ENCODE measurements at places on chromosomes 6 and 20. TPM values are rescaled to one million over a fixed set of nuclear protein-coding genes. Genes with fewer than 3 reads are reported as not detected.

The FKBP1A gene
- 187 TPM for total RNA-seq

The GJA10 gene
- not detected for total RNA-seq

The EYS gene
- not detected for total RNA-seq

The LYRM4 gene
- 27.1 TPM for total RNA-seq

The OR12D3 gene
- not detected for total RNA-seq

The PPIL4 gene
- 35.7 TPM for total RNA-seq

The SMPDL3A gene
- total RNA-seq: 12.8 TPM

The GSTA1 gene
- total RNA-seq: not detected

The GPX5 gene
- total RNA-seq: not detected

The CTCFL gene
- not detected for total RNA-seq

The SS18L1 gene
- 19.9 TPM for total RNA-seq

The TNFRSF21 gene
- total RNA-seq: 2.3 TPM

The CLVS2 gene
- not detected for total RNA-seq

The DTNBP1 gene
- total RNA-seq: 20.1 TPM

The SLC22A2 gene
- total RNA-seq: not detected

The HLA-DQA2 gene
- total RNA-seq: not detected

DNA sequence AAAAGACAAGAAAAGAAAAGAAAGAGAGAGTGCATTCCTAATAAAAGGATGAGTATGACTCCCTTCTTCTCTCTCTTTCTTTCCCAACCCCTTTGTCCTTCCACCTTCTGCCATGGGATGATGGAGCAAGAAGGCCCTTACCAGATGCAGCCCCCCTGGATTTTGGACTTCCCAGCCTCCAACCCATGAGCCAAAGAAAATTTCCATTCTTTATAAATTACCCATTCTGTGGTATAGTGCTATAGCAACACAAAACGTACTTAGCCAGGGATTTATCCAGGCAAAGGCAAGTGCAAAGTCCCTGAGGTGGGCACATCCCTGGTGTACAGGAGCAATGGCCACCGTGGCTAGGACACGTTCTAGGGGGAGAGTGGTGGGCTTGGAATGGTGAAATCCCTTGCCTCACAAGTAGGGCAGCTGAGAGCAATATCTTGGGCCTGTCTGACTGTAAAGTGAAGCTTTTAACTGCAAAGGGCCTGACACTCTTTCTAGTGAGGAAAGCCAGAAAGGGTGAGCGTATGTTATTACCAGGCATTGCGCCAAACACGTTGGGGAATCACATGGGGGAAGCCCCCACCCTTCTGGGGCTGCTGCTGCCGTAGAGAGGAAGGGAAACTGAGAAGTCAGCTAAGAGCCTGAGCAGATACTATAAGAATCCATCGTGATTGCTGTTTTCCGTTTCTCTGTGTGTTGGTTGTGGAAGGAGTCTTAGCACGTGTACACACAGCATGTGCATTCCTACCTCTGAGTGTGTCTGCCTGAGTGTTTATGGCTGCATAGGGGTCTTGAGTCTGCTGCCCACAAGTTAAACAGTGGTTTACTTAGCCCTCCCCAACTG is 50.7 kb upstream of the SIRPA start:
- no peak for DNase-seq

GRCh38 chr6:159513074-159513720 is 179.8 kb downstream of the SOD2 start:
- DNase-seq: no peak

- DNase-seq: no peak
Measured at GRCh38 chr6:170522565-170523183, 30.4 kb downstream of the PSMB1 start.

GRCh38 chr6:101402622-101403031 is 9.1 kb downstream of the GRIK2 start:
- no peak for DNase-seq

DNA sequence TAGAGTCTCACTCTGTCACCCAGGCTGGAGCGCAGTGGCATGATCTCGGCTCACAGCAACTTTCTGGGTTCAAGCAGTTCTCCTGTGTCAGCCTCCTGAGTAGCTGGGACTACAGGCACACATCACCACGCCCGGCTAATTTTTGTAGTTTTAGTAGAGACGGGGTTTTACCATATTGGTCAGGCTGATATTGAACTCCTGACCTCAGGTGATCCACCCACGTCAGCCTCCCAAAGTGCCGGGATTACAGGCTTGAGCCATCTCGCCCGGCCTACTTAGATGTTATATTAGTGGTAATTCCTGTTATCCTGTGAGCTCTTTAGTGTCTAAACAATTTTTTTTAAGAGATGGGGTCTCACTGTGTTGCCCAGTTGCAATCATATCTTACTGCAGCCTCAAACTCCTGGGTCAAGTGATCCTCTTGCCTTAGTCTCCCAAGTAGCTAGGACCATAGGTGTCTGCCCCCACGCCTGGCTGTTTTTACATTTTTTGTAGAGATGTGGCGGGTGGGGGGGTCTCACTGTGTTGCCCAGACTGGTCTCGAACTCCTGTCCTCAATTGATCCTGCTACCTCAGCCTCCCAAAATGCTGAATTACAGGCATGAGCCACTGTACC is 3.9 kb upstream of the C4A start:
- no peak for DNase-seq

- DNase-seq: no peak
Measured at GRCh38 chr20:635028-635892, 17.7 kb downstream of the SRXN1 start.

DNA sequence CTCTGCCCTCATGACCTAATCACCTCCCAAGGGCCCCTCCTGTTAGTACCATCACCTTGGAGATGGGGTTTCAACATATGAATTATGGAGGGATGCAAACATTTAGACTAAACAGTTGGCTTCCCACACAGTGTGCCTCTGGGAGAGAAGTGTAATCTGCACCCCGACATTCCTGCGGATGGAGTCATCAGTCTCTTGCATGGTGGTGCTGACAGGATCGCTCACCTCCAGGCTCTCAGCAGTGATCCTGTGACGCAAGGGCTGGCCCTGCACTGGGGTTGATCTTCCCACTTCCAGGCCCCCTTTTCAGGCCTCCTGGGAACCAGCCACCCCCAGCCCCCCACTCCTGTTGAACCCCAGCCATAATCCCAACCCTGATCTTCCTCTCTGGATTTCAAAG is 16.0 kb upstream of the PI16 start:
- DNase-seq: no peak

DNA sequence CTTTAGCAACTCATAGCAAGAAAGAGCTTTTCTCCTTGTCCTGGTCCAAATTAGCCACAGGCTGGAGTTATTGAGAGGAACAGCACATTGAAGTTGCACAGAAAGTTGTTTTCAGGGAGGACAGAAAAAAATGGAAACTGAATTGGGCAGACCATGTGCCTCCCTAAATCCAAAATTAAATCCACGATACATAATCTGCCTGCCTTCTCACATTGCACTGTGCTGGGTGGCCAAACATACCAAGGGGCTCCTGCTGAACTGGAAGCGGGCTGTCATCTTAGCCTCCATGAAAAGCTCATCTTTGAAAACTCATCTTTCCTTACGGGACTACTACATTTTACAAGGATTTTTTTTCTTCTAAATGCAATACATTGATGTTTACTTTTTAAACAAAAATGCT is 59.9 kb downstream of the TNFAIP3 start:
- no peak for DNase-seq

DNA sequence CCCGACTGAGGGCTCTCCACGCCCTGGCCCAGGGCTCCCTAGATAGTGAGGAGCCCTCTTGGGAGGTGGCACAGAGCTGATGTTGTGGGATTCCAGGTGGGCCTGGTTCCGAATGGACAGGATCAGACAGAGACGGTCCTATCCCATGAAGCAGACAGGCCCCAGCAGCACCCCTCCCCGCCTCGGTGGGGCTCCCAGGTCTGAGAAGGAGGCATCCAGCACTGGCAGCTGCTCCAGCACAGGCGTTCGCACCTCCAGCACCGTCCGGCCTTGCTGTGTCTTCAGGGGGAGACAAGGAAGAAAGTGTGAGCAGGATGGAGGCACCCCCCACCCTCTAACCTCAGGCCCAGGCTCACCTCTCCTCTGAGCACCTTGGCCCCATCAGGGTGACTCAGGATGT is 28.7 kb downstream of the COL11A2 start:
- no peak for DNase-seq

DNA sequence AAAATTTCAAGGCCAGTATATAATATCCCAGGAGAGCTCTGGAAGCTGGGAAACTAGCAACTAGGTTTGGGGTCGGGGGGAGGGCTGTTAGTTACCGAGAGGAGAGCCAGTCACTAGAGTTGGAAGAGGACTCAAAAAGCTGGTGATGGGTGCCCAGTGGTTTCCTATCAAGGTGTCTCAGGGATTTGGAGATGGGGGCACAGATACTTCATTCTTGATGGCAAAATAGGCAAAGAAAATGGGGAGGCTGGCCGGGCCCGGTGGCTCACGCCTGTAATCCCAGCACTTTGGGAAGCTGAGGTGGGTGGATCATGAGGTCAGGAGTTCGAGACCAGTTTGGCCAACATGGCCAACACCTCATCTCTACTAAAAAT is 805 bp downstream of the PHF1 start:
- DNase-seq: no peak

GRCh38 chr20:50130356-50130723 is 17.4 kb upstream of the UBE2V1 start:
- DNase-seq: no peak

- DNase-seq: no peak
Measured at GRCh38 chr20:38651154-38651553, 49.5 kb downstream of the ARHGAP40 start.

- no peak for DNase-seq
Measured at GRCh38 chr6:105566503-105566902, 163.6 kb upstream of the PREP start.

DNA sequence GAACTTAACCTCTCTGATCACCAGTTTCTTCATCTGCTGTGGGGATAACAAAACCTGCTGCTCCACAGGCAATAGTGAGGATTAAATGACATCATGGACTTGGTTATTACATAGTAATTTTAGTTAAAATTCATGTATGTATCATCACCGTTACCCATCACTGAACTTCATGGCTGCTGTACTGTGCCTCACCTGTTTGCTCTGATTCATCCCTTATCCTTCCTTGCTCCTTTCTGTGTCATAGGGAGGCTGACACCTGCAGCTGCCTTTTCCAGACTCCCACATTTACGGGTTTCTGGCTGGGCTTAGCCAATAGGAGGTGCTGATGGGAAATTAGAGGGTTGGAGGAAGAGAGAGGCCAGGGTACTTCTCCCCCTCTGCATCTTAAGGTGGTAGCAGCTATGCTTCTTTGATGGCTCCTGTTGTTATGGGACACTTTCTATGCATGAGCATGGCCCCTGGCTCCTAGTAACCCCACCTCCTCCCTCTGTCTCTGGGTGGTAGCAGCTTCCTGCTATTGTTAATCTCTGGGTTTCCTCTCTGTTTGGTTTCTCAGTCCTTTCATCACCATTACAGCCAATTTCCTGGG is 332.1 kb downstream of the DHX35 start:
- DNase-seq: no peak

DNA sequence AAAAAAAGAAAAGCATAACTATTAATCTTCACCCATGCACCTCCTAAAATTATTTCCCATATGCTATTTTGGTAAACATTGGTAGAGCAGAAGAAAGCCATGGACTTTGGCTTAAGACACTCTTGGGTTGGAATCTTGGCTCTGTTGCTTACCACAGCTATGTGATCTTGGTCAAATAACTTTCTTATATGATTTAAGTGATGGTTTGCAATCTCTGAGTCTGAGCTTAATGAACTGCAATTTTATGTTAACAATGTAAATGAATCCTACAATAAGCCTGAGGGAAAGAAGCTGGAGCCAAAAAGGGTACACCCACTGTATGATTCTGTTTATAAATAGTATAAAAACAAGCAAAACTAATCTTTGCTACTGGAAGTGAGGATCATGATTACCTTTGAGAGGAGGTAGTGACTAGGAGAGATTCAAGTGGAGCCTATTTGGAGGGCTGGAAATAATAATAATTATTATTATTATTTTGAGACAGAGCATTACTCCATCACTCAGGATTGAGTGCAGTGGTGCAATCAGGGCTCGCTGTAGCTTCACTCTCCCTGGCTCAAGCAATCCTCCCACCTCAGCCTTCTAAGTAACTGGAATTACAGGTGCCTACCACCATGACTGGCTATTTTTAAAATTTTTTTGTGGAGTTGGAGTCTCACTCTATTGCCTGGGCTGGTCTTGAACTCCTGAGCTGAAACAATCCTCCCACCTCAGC is 34.5 kb downstream of the ABRACL start:
- no peak for DNase-seq

- DNase-seq: no peak
Measured at GRCh38 chr20:14199111-14199510, 138.3 kb downstream of the FLRT3 start.

- DNase-seq: no peak
Measured at GRCh38 chr6:3291987-3292386, 33.2 kb downstream of the PSMG4 start.

- no peak for DNase-seq
Measured at GRCh38 chr6:112372226-112372806, 25.2 kb downstream of the RFPL4B start.

- DNase-seq: no peak
Measured at GRCh38 chr20:21618759-21619416, 86.6 kb upstream of the PAX1 start.

DNA sequence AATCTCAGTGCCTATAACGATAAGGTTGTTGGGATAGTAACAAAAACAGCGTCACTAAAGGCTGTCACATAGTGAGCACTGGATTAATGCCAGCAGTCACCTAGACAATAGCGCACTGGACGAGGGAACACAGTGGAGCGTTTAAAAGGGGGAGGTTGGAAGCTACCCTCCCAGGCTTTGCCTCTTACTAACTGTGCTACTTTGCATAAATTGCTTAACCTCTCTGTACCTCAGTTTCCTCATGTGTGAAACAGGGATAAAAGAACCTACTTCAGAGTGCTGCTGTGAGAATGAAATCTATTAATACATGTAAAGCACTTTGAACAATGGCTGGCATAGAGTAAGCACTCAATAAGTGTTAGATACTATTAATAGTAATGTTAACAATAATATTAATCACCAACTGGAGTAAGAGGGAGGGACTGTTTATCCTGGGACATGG is 10.5 kb downstream of the BCL2L1 start:
- no peak for DNase-seq

DNA sequence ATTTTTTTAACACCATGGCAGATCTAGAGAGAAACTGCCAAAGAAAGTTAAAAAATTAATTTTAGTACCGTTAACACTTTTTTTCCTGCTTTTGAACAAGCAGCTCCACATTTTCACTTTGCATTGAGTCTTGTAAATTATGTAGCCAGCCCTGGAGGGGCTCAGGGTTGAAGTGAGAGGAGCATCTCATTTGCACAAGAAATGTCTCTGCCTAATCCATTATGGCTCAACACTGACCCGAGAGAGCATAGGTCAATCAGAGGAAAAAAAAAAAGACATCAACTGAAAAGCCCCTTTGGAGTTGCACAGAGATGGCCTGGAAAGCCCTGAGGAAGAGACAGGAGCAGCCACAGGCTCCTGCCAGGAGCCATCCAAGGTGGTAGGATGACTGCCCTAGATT is 4.3 kb upstream of the SLPI start:
- DNase-seq: no peak

DNA sequence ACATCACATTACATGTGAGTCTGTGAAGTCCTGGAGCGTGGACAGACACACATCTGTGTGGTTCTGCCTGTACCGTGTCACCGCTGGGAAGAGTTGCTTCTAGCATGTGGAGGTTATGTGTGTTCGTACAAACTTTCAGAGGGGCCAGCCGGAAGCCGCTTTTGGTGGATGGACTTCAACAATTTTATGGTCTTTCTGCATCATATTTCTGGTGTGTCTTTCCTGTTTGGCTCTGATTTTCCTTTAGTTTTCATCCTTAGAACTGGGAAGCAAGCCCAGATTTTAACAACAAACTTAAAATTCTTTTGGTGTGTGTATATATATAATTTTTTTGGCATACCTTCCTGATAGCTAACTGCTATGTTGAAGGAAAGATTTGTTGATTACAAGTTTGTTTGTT is 71.2 kb downstream of the TIAM2 start:
- DNase-seq: no peak

- DNase-seq: peak; percentile 25
Measured at GRCh38 chr6:2862712-2863181, 21.1 kb upstream of the SERPINB1 start.
